Thymus (tissue), 14 donors: ENCODE measurements at places on chromosomes 13 and 19. TPM values are rescaled to one million over a fixed set of nuclear protein-coding genes. Genes with fewer than 3 reads are reported as not detected.

ZNF790 gene
- 5.7 TPM for total RNA-seq

DNA sequence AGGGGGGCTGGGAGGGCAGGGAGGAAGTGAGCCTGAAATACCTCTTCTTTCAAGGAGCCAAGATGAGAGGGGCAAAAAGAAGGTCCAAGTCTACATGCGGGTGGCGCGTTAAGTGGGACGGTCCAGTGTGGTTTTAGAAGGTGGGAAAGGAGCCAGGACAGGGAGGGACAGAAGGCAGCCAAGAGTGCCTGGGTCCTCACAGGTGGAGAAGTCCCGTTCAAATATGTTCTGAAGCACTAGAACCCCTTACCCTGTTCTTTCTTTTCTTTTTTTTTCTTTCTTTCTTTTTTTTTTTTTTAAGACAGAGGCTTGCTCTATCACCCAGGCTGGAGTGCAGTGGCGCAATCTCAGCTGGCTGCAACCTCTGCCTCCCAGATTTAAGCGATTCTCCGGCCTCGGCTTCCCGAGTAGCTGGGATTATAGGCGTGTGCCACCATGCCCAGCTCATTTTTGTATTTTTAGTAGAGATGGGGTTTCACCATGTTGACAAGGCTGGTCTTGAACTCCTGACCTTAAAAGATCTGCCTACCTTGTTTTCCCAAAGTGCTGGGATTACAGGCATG, 7.4 kb downstream of the CAMSAP3 start:
- DNase-seq = no peak

ZSCAN1 gene
- total RNA-seq = 0.42 TPM

CXCL17 gene
- total RNA-seq = 0.14 TPM
